ENCODE measurements at places on chromosomes 5 and 9. TPM values are rescaled to one million over a fixed set of nuclear protein-coding genes. Genes with fewer than 3 reads are reported as not detected.

The HTR4 gene
- not detected for total RNA-seq

The PCDHGA7 gene
- 0.07 TPM for total RNA-seq

The HMMR gene
- total RNA-seq: 102 TPM

The GFI1B gene
- total RNA-seq: not detected

DNA sequence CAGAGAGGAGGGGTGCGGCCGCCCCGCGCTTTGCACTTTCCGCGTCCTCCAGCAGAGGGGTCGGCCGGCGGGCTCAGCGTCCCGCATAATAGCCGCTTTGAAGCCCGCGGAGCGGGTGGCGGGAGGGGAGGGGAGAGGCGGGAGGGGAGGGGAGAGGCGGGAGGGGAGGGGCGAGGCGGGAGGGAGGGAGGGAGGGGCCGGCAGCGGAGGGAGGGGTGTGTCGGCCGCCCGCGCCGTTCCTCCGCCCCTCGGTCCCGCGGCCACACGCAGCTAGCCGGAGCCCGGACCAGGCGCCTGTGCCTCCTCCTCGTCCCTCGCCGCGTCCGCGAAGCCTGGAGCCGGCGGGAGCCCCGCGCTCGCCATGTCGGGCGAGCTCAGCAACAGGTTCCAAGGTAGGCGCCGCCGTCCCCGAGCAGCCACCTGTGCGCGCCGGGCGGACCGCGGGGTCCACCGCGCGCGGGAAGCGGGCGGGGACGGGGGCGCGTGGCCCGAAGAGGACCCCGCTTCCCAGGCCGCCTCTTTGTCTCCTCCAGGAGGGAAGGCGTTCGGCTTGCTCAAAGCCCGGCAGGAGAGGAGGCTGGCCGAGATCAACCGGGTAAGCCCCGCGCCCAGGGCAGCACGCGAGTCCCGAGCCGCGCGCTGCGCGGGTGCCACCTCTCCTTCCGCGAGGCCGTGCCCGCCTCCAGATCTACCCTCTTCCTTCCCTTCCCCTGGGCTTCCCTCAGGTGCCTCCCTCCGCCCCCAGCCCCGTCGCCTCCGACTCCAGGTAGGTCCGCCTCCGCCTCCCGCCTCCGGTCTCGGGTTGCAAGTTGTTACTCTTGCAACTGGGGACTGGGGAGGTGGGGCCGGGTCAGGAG, at the start of gene AIF1L:
Gene AIF1L, plus strand, starts transcription at position 263 of the 857 bp plus-strand sequence. Its CDS starts 99 bp downstream, at position 362.
- peak; percentile 77 for DNase-seq

GRCh38 chr9:88237479-88237961, 99.2 kb upstream of the SPATA31C2 start:
- no peak for DNase-seq

DNA sequence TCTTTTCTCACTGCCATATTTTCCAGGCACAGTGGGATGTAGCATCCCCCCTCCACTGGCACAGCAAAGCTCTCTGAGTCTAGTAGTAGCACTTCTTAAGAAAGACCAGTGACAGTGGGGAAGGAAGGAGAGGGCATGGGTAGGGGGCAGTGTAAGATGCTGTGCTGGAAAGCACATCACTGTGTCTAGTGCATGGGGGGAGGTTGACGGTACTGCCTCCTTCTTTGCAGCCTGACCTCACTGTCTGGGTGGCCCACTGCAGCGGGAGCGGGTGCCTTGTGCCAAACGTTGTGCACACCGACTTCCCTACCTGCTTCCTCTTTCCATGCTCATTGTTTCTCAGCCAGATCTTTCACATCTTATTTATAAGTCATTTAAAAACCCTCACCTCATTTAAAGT, 91.8 kb downstream of the PDE8B start:
- no peak for DNase-seq

DNA sequence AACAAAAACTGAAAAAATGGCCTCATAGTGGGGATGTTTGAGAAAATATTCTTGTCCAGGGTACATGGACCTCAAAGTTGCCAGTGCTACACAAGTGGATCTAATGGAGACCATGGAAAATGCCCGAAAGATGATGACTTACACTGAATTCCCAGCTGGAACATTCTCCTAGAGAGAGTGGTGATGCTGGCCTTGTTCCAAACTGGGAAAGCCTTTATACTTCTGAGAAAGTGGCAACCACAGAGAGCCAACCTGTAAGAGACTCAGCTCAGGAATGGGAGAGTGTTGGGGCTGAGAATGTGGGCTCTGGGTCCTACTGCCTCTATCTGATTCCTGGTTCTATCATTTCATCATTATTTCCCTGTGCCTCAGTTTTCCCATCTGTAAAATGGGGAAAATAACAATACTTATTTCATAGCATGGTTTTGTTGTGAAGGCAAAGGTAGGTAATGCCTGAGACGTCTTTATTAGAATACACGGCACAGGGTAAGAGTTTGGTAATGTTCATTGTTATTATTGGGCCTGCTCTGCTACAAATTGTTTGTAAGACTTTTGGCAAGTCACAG, 229.0 kb upstream of the PANK3 start:
- DNase-seq: no peak

DNA sequence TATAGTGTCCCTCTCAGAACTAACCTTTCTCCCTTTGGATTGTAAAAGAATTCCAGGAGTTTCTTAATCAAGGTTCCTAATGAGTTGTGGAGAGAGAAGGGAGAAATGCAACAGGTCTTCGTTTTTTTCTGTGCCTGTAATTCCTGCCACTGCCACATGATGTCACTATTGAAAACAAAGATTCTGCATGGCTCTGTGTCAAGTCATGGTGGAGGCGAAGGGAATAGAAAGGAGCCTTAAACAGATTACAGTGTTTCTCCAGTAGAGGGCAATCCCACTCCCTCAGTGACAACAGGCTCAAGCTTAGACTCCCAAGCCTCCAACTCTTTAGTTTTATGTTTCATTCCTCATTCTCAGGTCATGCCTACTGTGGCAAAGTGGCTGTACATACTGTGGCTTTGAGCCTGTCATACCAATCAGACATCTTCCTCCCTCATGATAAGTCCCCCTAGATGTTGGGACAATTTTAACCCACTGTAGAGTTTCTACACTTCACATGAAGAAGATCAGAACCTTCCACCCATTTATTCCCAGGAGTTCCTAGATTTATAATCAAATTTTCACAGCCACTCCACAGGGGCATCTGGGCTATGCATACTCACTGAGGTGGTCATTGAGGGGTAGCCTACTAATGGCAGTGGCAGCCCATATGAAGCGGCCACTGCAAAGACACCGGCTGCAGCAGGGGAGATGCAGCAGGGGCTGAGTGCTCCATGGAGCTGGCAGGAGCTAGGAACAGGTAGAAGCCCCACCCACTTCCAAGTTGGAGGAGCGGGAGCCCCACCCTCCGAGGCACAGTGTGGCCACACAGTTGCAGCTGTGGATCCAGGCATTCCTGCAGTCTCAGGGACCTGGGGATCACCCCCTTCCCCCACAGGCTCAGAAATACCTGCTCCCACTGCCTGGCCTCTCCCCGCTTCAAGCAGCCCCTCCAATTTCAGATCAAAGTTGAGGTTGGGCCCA, 97.4 kb upstream of the TRIM32 start:
- no peak for DNase-seq

GRCh38 chr9:4984171-4984620, 876 bp upstream of the JAK2 start:
- DNase-seq: no peak

DNA sequence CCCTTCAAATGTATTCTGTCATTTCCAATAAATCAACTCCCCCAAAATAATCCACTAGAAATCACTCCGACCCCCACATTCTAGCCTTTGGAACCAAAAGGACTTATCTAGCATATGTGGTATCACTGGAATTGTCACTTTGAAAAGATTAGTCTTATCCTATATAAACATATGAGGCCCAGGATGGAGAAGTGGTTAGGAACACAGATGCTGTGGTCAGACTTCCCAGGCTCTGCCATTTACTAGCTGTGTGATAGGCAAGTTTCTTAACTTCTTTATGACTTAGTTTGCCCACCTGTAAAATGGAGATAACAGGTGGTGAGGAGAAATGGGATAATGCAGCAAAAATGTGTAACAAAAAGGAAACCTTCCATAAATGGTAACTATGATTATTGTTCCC, 62.0 kb upstream of the GLRX start:
- DNase-seq: no peak

GRCh38 chr5:65769539-65769938, 47.5 kb downstream of the NLN start:
- peak; percentile 72 for DNase-seq

DNA sequence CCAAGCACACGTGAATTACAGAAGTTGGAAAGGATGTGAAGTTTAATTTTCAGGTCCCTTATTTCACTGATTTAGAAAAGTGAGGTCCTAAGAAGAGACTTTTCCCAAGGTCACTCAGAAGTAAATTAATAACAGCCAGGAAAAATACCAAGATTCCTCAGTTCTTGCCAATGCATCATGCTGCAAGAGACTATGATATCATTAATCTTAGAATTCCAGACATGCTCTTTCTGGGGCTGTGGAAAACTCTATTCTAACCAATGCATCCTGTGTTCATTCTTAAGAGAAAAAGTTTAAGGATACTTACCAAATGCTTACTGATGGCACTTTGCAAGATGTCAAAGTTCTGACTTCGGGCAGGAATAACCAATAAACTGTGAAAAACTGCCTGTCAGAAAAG, 42.8 kb downstream of the TEX10 start:
- DNase-seq: no peak

- no peak for DNase-seq
Measured at GRCh38 chr5:14896131-14896530, 24.6 kb upstream of the ANKH start.

DNA sequence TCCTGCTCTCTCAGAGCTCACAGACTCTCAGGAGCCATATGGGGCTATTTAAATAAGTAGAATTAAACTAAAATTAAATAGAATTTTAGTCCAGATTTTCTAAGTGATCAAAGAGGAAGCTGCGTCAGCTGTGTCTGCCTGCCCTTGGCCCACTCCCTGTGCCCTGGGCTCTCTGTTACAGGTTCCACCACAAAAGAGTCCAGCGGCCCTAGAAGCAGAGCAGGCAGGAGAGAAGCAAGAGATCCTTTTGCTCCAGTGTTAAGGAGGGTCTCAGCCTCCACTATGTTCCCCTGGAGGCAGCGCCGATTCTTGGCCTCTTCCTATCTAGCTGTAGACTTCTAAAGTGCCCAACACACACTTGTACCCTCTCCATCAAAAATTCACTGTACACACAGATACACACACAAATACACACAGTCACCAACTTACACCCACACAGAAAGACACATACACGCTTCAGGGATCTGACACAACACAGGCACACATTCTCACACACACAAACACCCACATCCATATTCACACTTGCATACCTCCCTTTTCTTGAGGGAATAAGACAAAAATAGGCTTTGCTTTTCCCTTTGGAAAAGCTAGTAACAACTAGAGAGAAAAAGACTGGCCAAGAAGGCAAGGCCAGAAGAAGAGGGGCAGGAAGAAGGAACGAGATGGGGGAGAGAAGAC, 5.5 kb upstream of the TNIP1 start:
- DNase-seq: no peak
